ENCODE measurements at places on chromosomes 3 and 15.

DNA sequence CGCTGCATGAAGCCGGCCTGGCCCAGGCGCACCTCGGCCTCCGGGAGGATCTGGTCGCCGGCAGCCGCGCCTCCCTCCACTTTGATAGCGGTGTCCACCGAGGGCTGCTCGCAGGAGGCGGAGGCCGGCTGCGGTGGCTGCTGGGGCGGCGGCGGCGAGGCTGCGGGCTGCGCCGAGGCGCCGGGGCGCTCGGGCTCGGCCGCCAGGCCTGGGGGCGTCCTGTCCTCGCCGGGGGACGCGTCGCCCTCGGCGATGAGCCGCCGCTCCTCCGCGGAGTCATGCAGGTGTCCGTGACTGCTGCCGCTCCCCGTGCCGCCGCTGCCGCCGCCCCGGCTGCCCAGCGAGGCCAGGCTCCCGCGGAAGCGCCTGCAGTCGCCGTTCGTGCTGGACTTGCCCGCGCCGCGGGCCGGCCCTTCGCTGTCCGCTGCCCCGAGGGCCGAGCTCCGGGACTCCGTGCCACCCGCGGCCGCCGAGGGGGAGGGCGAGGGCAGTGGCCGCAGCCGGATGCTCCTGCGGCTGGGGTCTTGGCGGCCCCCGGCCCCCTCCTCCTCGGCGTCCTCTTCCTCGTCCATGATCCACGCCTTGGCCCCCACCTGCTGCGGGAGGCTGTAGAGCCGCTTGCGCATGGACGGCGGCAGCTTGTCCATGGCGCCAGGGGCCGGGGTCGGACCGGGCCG lies 996 bp downstream of the HCN4 start:
- DNase-seq, result no peak

DNA sequence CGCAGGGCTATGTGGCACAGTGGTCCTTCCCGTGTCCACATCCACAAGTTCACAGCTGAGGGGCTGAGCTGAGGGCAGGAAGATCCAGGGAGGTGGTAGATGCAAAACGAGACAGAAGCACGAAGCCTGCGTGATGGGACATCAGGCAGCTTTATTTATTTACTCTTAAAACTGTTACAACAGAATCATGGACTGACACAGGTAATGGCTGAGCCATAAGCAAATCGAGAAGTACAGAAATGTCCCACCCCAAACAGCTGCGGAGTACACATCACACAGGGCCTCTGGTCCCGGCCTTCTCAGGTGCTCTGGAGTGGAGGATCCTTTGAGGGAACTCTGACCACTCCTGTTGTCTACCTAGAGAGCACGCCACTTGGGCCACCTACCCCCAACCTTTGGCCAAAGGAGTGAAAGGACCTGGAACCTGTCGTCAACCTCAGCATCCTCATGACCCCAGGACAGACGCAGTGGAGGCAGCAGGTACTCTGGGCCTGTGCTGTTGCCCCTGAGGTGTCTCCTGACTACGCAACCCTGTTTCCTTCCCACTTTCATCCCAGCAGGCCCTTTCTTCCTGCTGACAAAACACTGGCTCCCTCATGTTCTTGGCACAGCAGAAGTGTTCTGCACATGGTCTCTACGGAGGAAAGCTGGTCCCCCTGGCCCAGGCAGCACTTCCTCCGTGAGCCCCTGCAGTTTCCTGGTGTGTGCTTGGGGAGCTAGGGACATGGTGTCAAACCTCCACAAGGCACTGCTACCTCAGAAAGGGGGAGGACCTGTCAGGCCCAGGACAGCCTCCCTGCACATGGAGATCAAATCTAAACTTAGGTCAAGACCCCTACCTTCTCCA lies 47.8 kb downstream of the DHX30 start:
- DNase-seq, result no peak

DNA sequence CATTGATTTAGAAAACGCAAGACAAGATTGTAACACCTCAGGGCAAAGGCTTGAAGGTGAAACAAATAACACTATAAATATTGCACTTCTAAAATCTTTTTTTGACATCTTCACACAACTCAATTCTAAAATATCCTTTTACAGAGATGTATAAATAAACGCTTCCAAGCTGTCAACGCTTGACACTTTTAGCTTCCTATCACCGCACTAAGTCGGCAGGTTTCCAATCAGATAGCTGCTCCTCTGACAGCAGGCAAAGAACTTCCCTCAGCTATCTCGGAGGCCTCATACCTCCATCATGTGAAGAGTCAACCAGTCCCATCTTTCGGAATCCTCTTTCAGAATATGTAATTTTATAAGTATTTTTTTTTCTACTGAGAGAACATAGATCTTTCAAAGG lies 71.0 kb downstream of the PCOLCE2 start:
- no peak for DNase-seq

DNA sequence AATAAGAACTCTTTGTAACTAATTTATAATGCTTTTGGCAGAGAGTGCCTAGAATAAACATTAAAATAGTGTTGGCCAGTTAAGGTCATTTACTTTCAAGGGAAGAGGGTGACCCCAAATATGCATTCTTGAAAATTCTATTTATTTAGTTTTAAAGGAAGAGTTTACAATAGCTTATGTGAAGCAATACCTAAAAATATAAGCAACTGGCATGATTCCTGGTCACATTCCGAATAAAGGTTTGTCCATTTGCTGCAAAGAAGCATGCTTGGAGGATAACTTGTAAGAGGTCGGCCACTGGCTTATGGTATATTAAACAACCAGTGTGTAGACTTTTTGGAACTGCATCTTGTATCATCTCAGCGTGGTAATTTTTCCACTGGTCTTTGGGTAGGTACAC lies 10.2 kb downstream of the MITF start:
- DNase-seq, result no peak

DNA sequence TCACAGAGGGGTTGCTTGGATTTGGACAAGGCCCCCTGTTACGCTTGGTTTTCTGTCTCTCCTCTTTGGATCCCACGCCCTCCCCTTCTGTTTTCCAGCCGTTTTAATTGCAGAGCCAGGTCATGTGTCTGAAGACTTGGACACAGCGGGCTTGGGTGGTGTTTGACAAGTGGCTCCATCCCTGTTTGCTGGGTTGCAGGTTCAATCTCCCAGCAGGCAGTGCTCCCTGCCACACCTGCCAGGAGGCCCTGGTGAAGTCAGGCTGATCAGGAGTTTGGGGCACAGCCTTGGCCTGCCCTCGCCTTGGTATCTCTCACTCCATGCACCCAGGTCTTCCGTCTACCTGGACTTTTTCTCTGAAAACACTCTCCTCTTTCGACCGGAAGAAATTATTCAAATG lies 59.0 kb downstream of the PLXNA1 start:
- no peak for DNase-seq

GRCh38 chr15:90530250-90531051 lies 728 bp downstream of the CRTC3 start:
- peak; percentile 9 for DNase-seq

DNA sequence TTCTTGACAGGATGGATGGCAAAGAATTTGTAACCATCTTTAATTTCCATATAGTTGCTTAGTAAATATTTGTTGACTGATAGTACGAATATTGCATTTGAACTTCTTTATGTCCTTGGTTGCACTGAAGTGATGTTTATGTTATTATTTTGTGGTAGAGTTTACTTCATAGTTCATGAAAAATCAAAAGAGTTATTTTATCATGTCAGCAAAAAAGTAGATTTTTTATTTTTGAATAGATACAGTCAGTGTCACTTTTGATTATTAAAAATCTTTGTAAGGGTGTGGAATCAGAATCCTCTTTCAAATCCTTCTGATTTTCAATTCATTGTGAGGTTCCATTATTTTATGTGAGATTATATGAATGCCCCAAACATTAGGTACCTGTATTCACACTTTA lies 35.0 kb downstream of the FILIP1L start:
- DNase-seq, result no peak

DNA sequence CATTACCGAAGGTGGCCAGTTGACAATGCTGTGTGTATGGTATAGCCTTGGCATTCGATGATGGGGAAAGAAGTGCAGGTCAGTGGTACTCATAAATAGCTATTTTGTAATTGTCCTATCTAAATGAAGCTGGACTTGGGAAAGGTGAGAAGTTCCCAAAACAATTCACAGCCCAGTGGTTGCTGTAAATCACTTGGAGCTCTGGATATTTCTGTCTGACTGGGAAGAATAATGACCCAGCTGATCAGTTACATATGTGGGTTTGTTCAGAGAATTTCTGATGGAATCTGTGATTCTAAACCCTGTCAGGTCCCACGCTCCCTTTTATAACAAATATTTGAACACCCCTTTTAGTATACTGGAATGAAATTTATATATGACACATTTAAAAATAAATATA lies 133.9 kb upstream of the PFN2 start:
- no peak for DNase-seq

- no peak for DNase-seq
Measured at GRCh38 chr3:53773611-53774368, 72.4 kb downstream of the CHDH start.

DNA sequence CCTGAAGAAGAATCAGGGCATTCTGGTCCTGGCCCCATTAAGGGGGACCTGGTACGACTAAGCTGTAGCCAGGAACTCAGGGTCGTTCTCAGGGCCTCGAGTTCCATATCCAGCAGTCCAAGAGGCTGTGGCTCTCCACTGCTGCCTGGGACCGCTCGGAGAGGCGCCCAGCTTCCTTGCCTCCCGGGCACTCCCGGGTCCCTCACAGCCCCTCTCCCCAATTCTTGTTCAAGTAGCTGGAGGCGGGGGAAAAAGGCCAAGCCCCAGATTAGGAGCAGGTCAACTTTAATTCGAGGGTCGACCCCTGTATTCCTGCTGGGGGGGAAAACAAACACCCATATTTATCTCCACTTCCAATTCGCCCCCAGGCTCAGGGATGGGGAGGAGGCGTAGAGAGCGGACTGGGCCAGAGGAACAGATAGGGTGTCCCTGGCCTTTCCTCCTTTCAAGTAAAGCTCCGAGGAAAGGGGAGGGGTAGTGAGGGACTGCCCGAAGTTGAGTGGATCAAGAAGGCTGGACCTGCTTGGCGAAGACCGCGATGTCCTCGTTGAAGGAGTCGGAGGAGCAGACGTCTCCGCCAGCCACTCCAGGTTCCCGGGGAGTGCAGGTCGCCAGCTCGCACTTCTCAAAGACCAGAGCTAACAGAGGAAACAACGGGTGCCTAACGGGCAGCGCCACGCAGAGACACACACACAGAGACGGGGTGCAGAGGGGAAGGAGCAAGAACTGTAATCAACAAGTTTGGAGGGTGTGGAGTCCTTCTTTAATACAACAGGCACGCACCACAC lies 4.4 kb downstream of the MEIS2 start:
- DNase-seq, result no peak
